DMS153 (cell line): ENCODE measurements at places on chromosomes 16 and 17.
A peak's percentile ranks its signal among the peaks of the same experiment; 100 is the strongest.

DNA sequence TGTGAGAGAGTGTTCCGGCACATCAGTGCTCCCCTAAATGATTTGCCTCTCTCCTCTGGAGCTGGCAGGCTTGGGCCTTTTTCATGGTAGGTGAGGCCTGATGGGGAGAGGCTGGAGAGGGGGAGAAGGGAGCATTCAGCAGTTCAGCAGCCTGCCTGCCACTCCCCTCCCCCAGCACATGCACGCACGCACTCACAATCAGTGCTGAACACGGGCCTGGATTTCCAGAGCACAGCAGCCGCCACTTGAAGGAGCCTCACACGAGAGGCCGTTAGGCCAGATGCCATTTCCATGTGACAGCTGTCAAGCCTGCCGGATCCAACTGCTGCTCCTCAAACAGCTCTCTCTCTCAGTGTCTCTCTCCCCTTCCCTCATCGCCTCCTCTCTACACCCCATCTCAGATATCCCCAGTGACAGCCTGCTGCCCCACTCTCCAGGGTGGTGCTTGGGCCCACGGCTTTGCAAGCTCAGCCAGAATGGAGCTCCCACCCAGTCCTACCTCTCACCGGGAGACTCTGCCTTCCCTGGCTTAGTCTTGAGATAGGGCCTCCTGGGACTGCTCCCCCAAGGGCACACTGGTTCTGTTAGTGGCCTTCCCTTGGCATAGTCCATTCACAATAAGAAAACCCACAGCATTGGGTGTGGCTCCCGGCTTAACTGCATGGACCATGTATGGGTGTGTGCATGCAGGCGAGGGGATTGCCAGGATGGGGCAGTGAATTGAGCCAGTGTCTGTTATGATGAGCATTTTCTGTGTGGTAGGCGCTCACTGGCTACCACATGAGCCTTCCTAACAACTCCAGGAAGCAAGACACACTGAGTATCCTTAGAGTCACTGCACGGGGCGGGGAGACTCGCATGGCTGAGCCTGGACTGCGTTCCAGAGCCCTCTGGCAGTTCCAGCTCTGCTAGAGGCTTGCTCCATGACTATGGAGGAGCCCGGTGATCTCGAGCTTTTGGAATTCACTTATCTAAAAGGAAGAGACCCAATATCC lies 226.2 kb downstream of the CCDC182 start:
- DNase-seq, result peak; percentile 88

DNA sequence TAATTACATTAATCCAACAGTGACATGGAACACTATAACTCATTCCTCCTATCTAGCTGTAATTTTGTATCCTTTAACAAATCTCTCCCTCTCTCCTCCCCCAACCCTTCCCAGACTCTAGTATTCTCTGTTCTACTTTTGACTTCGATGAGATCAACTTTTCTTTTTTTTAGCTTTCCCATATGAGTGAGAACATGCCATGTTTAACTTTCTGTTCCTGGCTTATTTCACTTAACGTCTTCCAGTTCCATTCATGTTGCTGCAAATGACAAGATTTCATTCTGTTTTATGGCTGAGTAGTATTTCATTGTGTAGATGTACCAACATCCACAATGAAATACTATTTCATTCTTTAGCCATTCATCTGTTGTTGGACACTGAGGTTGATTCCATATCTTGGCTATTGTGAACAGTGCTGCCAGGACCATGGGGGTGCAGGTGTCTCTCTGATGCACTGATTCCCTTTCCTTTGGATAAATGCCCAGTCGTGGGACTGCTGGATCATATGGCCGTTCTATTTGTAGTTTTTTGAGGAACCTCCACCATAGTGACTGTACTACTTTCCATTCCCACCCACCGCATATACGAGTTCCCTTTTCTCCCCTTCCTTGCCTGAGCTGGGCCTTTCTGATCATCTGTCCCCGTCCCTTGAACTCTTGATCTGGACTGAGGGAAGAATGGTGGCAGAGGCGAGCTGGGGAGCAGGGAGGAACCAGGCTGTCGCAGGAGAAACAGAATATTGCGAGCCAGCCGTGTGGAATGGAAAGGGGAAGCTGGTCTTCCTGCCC lies 7.7 kb upstream of the CEP295NL start:
- no peak for DNase-seq

DNA sequence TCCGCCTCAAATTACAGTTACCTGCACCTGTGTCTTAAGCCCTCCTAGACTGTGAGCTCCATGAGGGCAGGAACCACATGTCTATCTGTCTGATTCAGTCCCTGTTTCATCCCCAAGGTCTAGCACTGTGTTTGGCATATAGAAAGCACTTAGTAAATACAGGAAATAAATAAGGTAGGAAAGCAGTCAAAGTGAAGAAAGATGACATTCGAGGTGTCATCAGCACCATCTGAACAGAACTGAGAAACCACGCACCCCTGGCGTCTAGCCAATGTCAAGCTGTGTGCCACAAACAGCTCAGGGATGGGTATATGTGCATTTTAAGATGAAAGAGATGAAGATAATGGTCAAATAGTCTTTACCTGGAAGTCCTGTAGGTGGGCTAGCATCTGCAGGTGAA lies 79.6 kb upstream of the ATP2A3 start:
- no peak for DNase-seq

- no peak for DNase-seq
Observed at GRCh38 chr17:15663691-15664090, 20.4 kb downstream of the TRIM16 start.

DNA sequence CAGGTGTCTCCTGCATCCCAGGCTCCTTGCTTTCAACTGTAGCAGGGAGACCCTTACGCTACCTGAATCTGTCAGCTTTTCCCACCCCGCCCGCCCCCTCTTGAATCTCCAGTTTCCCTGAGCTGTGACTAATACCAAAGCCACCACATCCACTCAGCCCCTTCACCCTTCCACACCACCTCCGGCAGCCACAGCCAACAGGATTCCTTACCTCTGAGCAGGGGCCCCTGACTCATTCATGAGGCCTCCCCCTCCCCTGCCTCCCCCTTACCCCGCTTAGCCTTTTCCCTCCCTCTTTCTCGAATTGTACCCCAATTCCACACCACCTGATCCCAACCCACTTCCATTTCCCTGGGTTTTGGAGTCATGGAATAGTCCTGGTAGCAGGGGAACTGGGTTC lies 2.3 kb downstream of the STX1B start:
- no peak for DNase-seq

- no peak for DNase-seq
Observed at GRCh38 chr17:10843811-10844210, 5.9 kb upstream of the PIRT start.

DNA sequence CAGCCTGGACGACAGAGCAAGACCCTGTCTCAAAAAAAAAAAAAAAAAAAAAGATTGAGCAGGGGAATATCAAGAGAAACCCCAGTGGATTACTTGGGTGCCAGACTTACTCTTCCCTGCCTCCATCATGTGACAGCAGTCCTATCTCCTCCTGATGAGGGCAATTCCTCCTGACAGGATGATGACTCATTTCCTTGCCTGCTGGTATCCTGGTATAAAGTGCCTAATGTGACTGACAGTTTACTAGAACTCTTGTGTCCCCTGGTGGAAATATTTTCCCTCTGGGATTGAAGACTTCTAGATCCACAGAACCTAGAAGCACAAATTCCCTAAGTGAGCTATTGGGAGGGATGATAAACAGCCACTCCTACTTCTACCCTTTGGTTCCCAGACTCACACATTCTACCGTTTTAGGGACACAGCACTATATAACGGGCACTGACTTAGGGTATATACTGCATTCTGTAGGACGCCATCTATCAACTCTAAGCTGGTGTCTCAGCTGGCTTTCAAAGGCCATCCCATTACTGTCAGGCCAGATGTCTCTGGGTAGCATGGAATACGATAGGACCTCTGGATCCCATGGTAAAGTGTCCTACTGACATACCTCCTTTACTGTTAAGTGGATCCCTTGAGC lies 114.6 kb upstream of the MED13 start:
- no peak for DNase-seq

- DNase-seq, result no peak
Observed at GRCh38 chr17:30521766-30522165, 44.6 kb downstream of the GOSR1 start.

DNA sequence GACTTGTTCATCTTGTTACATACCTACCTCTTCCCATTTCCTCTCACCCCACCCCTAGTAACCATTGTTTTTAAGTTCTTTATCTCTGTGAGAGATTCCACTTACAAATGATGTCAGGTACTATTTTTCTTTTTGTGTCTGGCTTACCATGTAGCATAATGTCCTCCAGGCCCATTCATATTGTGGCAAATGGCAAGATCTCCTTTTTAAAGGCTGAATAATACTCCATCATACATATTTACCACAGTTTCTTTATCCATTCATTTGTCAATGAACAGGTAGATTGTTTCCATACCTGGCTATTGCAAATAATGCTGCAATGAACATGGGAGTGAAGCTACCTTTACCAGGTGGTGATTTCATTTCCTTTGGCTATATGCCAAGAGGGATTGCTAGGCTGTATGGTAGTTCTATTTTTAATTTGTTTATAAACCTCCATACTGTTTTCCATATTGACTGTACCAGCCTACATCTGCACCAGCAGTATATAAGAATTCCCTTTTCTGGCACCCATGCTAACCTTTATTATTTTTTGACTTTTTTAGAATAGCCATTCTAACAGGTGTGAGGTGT lies 53.9 kb downstream of the NSRP1 start:
- peak; percentile 40 for DNase-seq

DNA sequence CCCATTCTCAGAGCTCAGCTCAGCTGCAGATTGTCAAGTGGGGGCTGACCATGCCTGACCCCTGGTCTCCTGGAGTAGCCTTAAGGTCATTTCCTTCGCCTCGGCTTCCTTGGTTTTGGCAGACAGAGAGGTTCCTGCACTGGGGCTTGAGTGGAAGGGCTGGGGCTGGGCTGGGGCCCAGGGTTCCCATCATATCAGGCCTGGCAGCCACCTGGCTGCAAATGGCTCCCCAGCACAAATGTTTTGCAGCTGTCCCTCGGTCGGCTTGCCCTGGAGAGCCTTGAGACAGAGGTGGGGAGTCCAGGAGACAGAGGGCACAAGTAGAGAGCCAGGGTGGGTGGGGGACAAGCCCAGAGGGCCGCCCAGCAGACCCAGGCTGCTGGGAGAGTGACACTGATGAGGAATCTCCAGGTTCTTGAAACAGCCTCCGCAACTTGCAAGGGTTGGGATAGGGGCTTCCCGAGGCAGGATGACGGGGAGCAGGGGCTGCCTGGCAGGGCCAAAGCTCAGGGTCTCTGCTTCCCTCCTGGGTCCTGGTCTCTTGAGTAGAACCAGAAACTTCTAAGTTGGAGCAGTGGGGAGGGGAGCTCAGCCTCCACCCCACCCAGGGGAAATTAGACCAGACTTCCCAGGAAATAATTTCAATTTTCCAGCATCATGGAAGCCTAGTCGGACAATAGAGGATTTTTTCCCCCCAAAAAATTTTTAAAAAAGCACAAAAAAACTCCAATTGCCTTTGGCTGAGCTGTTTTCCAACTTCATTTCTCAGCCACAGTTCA lies 19.3 kb downstream of the IGFBP4 start:
- DNase-seq, result no peak

- DNase-seq, result no peak
Observed at GRCh38 chr16:82027629-82028064, 7.4 kb upstream of the HSD17B2 start.

DNA sequence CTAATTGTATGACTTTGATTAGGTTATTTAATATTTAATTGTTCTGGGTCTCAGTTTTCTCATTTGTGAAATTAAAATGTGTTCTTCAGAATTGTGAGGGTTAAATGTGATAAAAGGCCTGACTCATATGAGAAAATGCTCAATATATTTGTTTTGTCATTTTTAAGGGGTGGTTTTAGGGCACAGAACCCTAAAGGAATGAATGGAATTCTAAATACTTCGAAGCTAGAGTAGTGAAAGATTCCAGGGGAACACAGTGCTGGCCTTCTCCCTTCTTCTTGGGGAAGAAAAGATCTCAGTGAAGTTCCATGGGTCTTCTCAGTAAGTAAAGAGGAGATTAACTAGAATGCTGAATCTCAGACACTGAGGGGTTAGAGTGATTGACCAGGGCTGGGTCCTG lies 3.9 kb upstream of the SMPD3 start:
- no peak for DNase-seq

DNA sequence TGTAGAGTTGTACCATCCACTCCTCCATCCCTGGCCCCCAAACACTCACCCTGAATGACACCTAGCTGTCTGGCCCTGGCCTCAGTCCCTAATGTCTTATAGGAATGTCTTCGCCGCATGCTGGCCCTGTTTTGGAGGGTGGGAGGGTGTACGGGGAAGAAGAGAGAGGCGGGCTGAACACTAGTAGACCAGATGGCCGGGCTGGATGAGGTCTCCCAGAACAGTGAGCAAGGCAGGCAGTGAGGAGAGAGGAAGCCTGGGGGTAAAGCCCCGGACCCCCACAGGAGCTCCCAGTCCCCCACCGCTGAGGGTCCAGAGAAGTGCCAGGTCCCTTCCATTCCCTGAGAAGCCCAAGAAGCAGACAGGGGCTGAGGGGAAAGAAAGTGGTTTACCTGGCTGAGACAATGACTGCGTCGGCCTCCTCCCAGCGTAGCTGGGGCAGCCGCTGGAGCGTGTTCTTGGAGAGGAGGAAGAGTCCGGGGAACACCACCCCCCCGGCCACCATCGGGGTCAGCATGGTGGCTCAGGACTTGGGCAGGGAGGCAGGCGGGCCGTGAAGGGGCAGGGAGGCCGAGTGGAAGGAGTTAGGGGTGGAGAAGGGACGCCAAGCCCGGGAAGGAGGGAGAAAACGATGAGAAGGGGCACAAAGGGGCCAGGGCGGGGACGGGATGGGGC lies 923 bp downstream of the TLCD3B start:
- DNase-seq, result no peak

GRCh38 chr17:17853811-17854447 lies 17.1 kb upstream of the SREBF1 start:
- no peak for DNase-seq

DNA sequence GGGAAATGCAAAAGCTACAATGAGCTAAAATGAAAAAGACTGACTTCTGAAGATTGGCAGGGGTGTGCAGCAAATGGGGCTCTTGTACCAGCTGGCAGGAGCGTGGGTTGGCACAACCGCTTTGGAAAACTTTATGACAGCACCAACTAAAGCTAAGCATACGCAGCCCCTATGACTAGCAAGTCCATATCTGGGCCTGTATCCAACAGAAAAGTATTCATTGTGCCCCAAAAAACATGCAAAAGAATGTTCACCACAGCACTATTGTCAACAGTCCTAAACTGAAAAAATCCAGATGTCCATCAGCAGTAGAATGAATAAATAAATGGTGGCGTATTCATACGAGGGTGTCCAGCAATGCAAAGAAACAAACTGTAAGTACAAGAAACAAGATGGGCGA lies 22.6 kb upstream of the ITGA3 start:
- DNase-seq, result no peak

DNA sequence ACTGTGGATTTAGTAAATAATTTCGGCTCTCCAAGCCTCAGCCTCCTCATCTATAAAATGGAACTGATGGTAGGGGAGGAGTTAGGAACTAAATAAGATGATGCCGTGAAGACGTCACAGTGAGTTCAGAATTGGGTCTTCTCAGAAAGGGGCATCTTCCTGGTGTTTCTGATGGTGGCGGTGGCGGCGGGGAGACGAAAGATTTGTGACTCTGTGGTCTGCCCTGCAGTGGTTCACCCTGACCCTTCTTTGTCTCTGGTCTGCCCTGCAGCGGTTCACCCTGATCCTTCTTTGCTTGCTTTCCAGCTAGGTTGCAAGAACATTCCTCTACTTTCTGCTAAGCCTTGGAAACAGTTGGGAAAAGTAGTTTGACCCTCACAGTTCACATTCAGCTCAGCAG lies 34.3 kb downstream of the WFDC1 start:
- no peak for DNase-seq
